ENCODE measurements at places on chromosomes 2 and 18.

DNA sequence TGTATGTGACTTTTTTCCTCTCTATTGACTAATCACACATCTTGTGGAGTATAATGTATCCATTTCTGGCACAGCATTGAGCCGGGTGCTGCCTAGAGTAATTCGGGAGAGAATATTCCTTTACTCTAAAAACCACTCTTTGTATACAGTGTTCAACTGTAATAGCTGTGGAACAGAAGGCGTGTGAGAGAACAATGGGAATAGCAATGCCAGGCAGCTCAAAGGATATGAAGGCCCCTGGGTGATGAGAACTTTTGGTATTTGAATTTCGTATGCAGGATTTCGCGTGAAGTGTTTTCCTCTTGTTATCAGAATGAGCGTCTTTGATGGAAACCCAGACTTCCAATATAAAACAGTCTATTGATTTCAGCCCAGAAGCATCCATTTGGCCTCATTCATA is 84.6 kb upstream of the MAP3K20 start:
- DNase-seq, result no peak

DNA sequence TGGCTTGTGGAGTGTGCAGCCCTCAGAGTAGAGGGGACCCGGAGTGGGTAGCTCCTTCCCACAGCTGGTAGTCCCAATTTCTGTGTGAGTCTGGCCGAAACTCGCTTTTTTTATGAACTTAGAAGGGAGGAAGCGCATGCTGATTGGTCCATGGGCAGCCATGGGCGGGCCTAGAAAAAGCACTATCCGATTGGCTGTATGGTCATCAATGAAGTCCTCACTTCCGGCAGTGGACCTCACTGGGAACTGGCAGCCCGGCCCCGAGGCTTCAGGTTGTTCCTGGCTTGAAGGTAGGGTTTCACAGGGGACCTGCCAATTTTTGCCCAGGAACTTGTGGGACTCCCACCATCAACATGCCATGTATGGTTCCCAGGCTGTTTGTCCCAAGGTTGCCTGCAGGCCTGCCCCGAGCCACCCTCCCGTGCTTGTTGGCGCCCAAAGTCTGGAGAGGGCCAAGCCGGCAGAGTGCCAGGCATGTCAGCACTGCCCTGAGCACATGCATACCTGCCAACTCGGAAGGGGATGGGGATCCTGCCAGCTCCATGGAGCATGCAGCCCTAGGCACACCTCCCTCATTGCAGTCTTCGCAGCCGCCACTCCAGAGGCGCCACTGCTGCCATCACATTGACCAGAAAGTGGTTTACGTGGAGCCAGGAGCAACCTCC is 98.5 kb downstream of the ATP9B start:
- no peak for DNase-seq

- DNase-seq, result no peak
Measured at GRCh38 chr2:169761251-169761969, 27.8 kb downstream of the KLHL23 start.

GRCh38 chr2:121649149-121649595 is at the start of gene CLASP1:
CLASP1 (minus strand) TSS chr2:121649462; CDS start chr2:121605895, 43,567 bp downstream.
- DNase-seq, result no peak

GRCh38 chr18:24052053-24052452 is 37.5 kb downstream of the TTC39C start:
- DNase-seq, result no peak

GRCh38 chr2:157587576-157587975 is 41.1 kb downstream of the ACVR1C start:
- no peak for DNase-seq

- no peak for DNase-seq
Measured at GRCh38 chr2:234741976-234742375, 209.8 kb upstream of the SH3BP4 start.

GRCh38 chr18:69898241-69898861 is 49.3 kb downstream of the CD226 start:
- no peak for DNase-seq

DNA sequence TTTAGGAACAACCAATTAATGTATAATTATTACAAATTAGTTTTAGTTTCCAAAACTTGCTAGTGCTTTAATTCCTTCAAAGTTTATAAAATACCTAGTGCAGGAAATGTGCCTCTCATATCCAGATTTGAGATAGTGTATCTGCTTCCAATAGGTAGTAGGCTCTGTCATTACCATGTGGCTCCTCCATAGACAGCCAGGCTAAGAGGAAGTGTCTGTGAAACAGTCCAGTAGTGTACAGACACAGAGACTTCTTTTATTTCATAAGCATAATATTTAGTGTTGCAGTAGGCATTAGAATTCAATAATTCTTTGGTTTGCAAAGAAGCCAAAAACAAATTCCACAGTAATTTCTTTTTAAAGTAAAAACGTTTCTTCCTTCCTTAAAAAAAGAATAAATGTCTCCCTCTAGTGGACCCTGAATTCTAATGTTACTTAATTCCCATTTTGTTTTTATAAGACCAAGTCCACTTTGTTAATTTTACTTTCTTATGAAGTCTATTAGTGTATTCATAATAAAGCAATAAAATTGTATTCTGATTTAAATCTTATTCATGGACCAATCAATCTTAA is 101.2 kb downstream of the NEB start:
- DNase-seq, result no peak

DNA sequence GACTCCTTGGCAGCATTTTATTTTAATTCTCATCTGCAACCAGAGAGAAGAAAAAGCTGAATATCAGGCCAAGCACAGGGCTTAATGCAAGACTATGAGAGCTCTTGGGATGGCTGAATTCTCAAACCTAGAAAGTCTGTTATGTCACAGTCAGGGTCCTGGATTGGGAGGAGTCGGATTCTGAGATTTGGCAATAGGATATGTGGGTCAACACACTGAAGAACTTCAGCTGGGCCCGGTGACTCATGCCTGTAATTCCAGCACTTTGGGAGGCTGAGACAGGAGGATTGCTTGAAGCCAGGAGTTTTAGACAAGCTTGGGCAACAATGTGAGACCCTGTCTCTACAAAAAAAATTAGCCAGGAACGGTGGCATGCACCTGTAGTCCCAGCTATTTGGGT is 102.4 kb downstream of the COL3A1 start:
- peak; percentile 41 for DNase-seq

All from HT1080 (cell line).